ENCODE measurements at places on chromosomes 13 and 19.
A peak's percentile ranks its signal among the peaks of the same experiment; 100 is the strongest.

DNA sequence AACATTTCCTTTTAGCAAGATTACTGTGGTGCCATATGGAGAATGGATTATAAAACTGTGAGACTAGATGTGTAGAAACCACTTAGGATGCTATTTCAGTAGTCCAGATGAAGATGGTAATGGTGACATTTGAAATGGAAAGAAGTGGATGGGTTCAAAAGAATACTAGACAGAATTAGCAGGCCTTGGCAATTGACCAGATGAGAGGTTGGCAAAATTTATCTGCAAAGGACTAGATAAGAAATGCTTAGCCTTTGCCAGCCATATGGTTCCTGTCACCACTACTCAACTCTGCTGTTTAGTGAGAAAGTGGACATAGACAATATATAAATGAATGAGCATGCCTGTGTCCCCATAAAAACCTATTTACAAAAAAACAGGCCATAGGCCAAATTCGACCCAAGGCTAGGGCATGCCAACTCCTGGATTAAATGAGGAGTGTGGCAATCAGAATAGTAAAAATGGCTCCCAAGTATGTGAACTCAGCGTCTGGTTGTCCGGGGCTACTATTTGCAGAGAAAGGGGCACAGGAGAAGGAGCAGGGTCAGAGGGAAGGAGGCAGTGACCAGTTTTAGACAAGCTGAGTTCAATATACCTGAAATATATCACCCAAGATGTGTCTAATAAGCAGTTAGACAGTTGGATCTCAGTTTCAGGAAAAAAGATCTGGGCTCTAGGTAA, 98.4 kb downstream of the ENOX1 start:
- no peak for DNase-seq

DNA sequence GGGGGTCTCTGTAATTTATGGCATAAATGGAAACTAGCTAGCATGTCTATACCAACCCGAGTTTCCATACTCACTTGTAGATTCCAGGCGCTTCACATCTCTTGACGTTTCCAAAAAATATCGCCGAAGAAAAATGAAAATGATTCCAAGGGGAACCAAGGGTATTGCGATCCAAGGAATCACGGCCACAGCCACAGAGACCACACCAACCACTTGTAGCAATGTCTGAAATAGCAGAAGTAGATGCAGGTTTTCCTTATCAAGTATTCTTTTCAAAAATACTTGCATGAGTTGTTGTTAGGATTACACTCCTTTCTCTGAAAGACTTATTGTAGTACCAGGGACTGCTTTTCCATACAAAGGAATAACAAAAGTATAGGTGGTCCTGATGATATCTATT, 218.2 kb downstream of the ABCC4 start:
- DNase-seq = no peak

DNA sequence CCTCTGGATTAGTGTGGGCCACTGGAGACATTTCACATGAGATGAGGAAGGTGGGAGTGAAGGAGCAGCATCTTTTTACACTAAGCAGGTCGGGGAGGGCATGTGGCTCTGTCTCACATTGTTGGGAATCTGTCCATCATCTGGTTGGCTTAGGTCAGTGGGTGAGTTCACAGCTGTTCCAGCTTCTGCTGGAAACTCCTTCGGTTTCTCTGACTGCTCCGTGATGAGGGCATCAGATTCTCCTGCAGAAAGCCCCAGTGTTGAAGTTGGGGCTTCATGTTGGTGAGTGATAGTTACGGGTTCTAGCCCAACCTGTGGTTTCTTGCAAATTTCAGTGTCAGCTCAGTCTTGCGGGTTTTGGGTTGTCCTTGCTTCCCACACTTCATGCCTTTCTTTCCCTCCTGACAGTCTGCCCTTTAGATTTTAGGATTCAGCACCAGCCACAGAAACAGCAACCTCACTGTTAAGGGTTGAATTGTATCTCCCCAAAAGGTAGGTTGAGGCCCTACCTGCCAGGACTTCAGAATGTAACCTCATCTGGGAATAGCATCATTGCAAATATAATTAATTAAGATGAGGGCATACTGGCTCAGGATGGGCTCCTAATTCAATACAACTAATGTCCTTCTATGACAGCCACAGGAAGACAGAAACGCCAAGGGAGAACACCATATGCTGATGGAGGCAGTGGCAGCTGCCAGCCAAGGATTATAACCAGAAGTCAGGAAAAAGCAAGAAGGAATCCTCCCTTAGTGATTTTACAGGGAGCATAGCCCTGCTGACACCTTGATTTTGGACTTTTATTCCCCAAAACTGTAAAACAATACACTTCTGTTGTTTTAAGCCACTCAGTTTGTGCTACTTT, 7.6 kb upstream of the ALOX5AP start:
- DNase-seq = no peak

DNA sequence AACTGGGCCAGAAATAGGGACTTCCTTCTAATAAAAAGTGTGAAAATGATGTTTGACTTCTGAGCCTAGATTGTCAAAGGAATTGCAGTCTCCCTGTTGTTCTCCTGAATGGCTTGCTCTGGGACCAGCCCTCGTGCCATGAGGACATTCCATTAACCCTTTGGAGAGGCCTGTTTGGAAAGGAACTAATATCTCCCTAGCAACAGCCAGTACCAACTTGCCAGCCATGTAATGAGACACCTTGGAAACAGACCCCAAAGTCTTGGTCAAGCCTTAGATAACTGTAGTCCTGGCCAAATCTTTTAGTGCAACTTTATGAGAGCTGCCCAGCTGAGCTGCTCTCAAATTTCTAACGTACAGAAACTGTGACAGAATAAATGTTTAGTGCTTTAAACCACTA, 8.2 kb upstream of the SIAH3 start:
- DNase-seq = no peak

- DNase-seq = no peak
These were observed 12.7 kb upstream of the GALP start for GRCh38 chr19:56163097-56163496.

GRCh38 chr19:35211545-35212230, 16.9 kb downstream of the FAM187B start:
- DNase-seq = peak; percentile 92

DNA sequence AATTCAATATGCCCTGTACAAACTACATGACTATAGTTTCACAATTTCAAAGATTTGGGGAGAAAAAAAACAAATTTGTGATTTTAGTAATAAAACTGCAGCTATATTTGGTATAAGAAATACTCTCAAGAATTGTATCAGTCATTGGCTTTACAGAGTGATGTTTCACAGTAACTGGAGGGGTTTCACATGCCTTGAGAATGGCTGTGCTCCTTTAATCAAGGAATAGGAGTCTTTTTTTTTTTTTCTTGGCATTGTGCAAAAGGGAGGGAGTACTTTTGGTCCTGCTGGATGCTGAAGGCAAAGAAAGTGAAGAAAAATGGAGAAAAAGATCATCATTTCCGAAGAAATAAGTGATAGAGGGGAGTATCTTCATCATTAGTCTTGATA, 6.8 kb downstream of the ZNF507 start:
- no peak for DNase-seq

DNA sequence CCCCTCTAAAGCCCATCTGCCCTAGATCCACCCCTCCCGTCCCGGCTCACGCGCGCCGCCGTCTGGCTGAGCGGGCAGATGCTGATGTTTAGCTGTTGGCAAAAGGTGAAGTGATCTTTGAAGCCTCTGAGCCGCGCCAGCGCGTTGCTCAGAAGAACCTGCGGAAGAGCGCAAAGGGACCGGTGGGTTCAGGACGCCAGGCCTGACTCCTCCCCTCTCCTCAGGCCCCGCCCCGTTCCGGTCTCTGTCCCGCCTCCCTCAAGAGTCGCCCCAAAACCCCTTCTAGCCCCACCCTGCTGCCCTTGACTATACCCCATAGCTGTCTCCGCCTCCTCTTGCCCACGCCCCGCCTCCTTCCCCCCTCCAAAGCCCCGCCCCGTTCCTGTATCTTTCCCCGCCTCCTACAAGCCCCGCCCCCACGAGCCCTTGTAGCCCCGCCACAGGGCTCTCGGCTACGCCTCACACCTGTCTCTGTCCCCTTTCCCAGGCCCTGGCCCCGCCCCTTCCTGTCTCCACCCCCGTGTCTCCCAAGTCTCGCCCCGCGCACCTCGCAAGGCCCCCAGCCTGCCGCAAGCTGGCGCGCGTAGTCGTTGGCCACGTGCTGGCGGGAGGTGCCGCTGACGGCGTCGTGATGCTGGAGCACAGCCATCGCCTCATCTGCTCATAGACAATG, 9.5 kb downstream of the MAN2B1 start:
- no peak for DNase-seq

DNA sequence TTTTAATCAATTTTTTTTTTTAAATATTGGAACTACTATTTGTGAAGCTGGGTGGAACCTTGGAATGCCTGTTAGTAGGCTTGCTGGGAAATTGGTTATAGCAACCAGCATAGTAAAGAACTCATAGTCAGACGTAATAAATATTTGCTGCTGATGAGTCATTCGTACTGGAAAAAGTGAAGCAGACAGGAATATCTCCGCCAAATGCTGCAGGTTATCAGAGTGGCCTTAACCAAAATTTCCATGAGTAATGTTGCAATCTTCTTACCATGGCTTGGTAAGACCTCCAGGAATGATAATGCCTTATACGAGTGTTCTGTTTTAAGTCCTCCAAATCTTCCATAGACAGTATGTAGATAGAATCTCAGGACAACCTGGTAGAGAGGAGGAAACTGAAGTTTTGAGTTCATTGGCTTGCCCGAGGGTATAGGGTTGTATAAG, 34.2 kb downstream of the MBNL2 start:
- no peak for DNase-seq

GRCh38 chr13:25988661-25989060, 63.2 kb downstream of the SHISA2 start:
- no peak for DNase-seq

DNA sequence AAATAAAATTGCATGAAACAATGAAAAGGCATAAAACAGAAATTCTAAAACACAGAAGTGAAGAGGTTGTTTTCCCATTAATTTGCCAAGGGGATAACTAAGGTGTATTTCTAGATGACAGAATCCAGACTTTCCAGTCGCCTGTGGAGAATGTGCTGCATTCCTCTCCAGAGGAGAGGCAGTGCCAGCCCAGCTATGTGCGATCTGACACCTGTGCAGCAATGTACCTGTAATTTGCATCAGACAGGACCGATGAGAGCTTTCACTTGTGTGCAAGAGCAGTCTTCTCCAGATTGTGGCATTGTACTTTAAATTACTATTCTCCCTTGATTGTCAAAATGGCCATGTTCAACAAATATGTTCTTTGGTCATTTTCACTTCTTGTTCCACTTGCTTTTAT, 1037.9 kb downstream of the EFNB2 start:
- DNase-seq = no peak

DNA sequence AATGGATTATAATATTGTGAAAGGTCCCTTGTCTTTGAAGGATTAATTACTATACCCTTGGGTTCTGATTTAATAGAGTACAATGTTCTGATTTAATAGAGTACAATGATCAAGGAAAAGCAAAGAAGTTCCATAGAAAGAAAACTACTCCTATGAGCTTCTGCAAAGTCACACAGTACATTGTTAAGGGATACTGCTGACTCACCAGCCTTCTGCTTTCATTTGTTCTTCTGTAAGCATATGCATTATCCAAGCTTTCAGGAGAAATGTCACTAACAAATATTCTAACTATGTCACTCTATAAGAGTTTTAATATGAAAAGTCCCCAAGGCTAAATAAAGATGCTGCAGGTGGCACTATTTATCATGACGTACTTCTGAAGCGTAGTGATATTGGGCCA, 396.7 kb downstream of the RFC3 start:
- DNase-seq = no peak

- peak; percentile 92 for DNase-seq
These were observed 4.0 kb downstream of the TPGS1 start for GRCh38 chr19:511101-511851.

DNA sequence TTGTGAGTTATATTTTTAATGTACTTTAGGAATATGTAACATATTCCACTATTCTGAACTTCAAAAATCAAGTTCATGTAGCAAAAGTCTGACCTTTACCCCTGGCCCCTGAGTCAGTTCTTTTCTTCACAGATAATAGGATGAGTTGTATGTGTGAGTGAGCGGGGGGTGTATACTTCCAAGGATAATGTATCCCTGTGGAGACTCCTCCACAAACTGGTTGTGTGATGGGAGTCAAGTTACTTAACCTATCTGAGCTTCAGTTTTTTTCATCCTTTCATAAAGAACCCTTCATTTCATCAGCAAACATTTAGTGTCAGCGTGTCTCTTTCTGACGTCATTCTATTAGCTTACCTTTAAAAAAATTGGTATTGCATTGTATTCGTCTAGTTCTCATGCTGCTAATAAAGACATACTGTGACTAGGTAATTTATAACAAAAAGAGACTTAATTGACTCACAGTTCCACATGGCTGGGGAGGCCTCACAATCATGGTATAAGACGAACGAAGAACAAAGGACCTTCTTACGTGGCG, 288.1 kb upstream of the GPC6 start:
- DNase-seq = no peak

GRCh38 chr13:24071423-24072075, 89.0 kb upstream of the SPATA13 start:
- DNase-seq = no peak

GRCh38 chr13:79621902-79622301, 140.9 kb downstream of the NDFIP2 start:
- no peak for DNase-seq

GRCh38 chr13:103066079-103066780, at the start of gene SLC10A2:
SLC10A2 (minus strand) TSS chr13:103066417; CDS start chr13:103066249, 168 bp downstream.
- no peak for DNase-seq

GRCh38 chr13:45925151-45925550, 73.6 kb upstream of the SIAH3 start:
- no peak for DNase-seq

GRCh38 chr19:49999371-50000010, 25.7 kb downstream of the VRK3 start:
- no peak for DNase-seq

DNA sequence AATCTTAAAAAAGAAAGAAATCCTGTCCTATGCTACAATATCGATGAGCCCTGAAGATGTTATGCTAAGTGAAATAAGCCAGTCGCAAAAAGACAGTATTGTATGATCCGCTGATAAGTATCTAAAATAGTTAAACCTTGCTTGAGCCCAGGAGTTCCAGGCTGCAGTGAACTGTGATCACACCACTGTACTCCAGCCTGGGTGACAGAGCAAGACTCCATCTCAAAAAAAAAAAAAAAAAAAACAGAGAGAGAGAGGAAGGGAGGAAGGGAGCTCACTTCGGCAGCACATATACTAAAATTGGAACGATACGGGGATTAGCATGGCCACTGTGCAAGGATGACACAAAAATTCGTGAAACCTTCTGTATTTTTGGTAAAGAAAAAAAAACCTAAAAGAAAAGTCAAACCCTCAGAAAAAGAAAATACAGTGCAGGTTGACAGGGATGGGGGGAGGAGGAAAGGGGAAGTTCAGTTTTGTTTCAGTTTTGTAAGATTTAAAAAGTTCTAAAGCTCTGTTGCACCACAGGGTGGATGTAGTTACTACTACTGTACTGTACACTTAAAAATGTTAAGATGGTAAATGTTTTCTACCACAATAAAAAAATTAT, 8.4 kb downstream of the CLASRP start:
- DNase-seq = no peak

GRCh38 chr13:110042253-110042950, 256.0 kb upstream of the IRS2 start:
- DNase-seq = no peak

Data from T-helper 2 cell (primary cell).